ENCODE measurements at places on chromosomes 7 and 10.

DNA sequence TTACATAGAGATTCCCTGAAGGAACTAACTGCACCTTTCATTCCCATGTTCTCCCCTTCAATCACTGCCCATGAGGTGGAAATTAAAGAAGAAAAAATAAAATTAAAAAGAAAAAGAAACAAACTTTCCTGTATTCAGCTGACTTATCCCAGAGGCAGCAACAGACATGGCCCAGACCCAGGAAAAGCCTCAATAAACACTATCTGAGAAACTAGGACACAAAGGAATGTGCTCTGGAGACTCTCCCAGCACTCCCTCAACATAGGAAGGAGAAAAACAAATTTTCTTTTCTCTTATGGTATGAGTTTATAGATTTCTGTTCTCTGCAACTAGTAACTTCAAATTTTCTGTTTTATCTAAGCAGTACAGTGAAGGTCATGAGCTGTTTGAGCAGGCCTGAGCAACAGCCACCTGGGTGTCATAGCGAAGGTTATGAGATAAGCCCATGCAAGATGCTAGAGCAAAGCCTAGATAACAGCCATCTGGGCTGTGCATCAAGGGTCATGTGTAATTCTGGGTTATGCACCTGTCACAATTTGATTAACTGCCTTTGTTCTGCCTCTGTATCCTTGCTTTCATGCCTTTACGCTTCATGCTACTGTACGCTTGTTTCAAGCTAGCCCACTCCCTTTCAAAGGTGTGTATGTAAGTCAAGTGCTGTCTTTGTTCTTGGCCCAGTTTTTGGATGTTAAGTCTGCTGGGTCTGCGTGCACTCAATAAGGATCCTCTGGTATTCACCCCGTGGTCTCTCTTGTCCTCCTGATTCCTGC is 11.0 kb upstream of the OR6B1 start:
- no peak for DNase-seq

DNA sequence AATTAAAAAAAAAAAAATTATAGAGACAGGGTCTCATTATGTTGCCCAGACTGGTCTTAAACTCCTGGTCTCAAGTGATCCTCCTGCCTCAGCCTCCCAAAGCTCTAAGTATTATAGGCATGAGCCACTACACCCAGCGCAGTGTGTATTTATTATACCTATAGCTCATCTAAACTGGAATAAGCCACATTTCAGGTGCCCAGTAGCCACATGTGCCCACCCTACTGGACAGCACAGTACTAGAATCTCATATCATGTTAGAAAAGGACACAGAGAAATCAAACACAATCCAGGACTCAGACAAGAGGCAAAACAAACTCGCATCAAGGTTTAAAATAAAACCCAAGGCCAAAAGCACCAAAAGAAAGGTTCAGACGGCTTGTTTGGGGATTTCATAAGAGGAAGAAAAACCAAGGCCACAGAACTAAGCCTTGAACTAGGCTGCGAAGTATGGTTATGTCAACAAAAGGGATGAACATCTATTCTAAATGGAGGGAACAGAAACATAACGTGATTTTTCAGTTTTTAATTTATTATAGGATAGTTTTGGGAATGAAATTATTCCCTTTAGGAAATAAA is 32.3 kb downstream of the SLC16A9 start:
- DNase-seq, result no peak

- no peak for DNase-seq
Observed at GRCh38 chr7:26105236-26105635, 46.8 kb upstream of the NFE2L3 start.

GRCh38 chr10:30432622-30433305 is 1.2 kb upstream of the MAP3K8 start:
- peak; percentile 34 for DNase-seq

DNA sequence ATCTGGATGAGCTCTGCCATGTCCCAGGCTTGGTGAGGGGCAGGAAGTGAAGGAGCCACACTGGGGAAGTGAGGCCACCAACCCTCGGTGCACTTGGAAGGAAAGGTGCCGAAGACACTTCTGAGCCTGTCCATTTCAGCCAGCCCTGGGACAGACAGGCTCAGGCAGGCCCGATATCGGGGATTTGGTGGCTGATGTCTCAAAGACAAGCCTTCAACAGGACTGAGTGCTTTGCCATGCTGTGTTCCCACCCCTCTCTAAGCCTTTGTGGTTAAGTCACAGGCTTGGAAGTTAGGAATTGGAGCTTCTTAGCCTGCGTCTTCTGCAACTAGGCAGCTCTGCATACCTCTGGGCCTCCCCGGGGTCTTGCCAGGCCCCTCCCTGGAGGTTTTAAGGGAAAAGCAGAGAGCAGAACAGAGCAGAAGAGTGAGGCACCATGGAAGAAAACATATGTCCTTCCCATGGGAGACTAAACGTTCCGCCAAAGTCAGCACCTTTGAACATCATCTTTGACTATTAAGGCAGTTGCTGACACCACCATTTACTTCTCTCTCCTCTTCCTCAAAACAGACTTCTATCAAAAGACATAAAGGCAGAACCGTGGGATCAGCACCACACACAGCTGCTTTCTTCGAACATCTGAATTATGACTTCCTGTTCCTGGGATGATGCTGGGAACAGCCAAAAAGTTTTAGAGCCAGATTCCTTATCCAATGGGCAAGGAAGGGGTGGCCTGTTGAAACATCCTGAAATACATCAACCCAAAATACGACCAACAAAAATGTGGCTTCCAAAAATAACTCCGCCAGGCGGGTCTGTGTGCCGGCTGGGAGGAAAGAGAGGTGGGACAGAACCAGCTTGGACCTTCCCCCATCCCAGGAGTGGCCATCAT is 71.8 kb downstream of the AFAP1L2 start:
- DNase-seq, result no peak

DNA sequence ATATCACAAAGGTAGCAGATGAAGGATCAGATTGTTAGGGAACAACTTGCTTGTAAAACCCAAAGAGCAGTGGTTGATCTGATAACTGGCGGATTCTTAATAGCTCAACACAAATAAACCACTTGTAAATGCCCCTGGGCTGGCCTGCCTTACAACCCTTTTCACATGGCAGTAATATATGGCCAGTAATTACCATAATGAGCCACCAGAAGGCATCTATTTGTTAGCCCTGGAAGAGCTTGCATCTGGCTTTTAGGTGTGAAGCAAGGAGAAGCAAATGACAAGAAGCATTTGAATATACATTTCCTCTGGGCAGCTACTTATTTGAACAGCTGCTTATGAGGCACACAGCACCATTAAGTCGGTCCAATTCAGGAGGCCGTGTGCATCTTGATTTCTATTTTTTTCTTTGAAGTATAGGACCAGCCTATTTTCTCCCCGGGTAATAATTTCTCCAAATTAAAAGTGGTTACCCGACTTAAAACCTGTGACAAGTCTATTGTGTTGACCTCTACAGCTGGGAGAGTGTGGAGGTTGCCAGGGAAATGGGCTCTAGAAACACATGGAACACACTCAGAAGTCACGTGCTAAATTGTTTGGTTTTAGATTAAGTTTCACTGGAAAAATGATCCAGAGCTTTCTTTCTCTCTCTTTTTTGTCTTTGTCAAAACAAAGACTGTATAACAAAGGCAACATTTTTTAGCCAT is 113.4 kb downstream of the SEM1 start:
- peak; percentile 17 for DNase-seq

GRCh38 chr10:102583435-102584417 is 60.6 kb upstream of the TRIM8 start:
- peak; percentile 96 for DNase-seq

DNA sequence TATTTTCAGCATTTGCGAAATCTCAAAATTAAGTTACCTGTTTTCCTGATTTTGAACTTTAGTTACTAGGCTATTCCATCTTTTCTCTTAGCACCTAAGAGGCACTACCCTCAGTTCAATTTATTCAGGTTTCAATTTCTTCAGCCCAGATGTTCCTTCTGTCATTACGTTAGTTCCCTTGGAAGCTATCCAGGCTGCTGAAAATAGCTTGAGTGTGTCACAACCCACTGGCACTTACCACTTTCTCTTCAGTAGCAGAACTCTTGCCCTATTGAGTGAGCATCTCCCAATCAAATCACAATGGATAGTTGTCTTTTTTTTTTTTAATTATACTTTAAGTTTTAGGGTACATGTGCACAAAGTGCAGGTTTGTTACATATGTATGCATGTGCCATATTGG is 332.7 kb upstream of the LRGUK start:
- DNase-seq, result no peak

DNA sequence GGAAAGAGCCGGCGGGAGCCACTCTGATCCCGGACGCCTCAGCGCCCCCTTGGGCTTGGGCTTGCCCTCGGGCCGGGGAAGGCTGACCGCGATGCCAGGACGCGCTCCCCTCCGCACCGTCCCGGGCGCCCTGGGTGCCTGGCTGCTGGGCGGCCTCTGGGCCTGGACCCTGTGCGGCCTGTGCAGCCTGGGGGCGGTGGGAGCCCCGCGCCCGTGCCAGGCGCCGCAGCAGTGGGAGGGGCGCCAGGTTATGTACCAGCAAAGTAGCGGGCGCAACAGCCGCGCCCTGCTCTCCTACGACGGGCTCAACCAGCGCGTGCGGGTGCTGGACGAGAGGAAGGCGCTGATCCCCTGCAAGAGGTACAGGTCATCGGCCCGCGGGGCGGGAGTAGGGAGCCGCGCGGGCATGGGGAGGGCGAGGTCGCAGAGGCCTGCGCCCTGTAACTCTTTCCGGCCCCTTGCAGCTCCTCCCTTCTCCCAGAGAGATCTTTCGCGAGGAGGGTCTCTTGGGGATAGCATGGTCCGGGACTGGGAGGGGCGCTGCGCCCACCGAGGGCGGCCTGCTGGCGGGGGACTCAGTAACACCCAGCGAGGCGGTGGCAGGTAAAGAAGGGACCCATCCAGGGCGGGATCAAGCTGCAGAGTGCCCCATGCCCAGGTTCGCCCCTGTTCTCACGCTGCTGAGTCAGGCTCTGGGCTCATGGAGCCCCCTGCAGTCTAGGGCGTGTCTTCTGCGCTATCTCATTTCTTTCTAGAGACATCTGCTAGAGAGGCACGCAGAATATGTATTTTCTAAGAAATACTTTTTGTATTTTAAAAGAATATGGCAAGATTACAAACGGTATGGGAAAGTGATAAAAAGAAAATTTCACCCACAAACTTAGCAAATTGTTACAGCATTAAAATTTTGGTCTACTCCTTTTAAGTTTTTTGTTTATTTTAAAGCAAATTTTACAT is 687 bp downstream of the EPDR1 start:
- DNase-seq, result peak; percentile 71

DNA sequence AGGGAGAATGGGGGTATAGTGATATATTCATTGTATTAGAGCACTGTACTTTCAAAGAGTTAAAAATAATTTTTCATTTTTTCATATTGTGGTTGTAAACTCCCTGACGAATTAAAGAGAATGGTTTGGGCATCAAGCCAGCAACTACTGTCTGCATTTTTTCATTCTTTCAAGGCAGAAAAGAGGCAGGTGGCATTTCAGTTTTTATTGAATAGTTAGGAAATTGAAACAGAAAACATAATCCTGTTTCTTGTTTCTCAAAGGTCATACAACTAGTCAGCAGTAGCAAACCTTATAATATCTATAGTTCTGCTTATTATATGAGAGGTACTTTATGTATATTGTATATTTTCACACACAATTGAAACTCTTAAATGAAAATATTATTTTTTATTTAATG is 303.9 kb upstream of the KCND2 start:
- DNase-seq, result no peak

- DNase-seq, result no peak
Observed at GRCh38 chr10:122348512-122348911, 26.0 kb upstream of the PLEKHA1 start.

GRCh38 chr7:155715111-155715805 is 70.8 kb downstream of the RBM33 start:
- no peak for DNase-seq

DNA sequence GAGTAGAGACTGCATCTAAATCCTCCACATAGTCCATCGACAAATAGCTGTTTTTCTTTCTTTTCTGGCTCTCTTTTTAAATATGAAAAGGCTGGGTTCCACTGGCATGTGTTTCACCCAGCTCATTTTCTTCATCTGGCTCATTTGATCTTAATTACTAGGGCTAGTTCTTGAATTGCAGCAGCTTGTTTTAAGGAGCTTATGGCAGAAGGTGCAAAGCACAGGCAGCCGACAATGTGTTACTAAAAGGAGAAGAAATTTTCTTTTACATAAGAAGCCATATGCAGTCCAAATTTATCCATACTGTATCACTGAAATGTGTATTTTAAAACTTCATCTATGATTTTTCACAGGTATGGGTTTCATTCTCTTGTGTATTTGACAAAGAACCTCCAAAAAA is 205.6 kb upstream of the PTER start:
- no peak for DNase-seq

DNA sequence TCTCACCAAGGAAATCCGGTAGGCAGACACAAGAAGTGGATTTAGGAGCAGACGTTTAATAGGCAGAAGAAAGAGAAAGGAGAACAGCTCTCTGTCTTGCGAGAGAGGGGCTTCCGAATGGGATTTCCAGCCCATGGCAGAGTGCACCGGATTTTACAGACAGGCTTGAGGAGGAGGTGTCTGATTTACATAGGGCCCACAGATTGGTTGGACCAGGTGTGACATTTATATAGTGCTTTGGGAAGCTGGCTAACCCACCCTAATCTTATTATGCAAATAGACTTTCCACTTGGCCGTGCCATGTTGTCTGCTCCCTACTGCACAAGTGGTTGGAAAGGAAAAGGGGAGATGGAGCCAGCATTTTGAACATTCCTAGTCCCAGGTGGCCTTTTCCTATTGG is 57.8 kb downstream of the ANKMY2 start:
- DNase-seq, result no peak

- no peak for DNase-seq
Observed at GRCh38 chr7:146053492-146053891, 63.1 kb upstream of the CNTNAP2 start.

- no peak for DNase-seq
Observed at GRCh38 chr10:24209946-24210491, 1.1 kb downstream of the KIAA1217 start.

DNA sequence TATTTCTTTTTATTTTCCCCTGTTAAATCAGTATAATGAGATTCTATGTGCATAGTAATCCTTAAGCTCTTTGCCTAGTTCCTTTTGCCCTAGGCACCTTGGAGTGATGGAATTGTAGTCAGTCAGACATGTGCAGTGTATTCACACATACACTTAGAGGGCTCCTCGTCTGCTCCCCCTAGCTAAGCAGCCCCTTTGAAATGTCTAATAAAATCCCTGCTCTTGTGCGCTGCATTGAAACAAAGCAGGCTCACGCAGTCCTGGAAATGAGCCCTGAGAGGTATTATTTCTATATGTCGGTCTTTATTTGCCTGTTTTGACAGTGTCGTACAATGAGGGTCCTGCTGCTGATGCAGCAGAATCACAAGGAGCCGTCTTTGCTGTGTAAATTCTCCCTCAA is 258.7 kb downstream of the AUTS2 start:
- no peak for DNase-seq

DNA sequence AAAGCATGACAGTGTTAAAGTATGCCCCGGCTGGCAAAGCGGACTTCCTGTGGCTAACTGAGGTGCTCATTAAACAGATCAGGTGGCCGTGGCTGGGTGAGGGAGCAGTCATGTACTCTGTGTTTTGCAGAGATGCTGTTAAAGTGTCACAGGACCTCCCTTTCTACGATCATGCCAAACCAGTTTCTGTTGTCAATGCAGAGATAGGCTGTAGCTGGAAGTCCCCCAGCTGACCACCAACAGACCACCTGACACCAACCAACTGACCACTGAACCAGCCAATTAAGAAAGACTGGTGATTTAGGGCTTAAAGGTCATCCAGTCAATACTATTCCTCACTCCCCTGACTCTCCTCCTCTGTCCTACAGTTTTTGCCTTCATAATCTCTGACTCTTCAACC is 431.1 kb upstream of the LRGUK start:
- no peak for DNase-seq

All from GM23338 (cell line).